HFFc6 (cell line): ENCODE measurements at places on chromosomes 12 and 14.
A peak's percentile ranks its signal among the peaks of the same experiment; 100 is the strongest.

GRCh38 chr14:87999277-87999676 lies 5.7 kb upstream of the GPR65 start:
- no peak overlapping the region for H3K4me3 ChIP-seq
- no peaks in the 10 kb centered on the region for H3K27me3 ChIP-seq
- no peaks in the 10 kb centered on the region for H3K36me3 ChIP-seq

GRCh38 chr14:105204206-105204930 lies 23.3 kb upstream of the NUDT14 start:
- H3K27ac ChIP-seq = no peak overlapping the region
- H3K27me3 ChIP-seq = peaks cover 7% of the 10 kb centered on the region
- no peak for DNase-seq
- no peaks in the 10 kb centered on the region for H3K36me3 ChIP-seq
- no peak overlapping the region for H3K4me3 ChIP-seq
- peaks cover 3% of the 10 kb centered on the region for H3K4me1 ChIP-seq

DNA sequence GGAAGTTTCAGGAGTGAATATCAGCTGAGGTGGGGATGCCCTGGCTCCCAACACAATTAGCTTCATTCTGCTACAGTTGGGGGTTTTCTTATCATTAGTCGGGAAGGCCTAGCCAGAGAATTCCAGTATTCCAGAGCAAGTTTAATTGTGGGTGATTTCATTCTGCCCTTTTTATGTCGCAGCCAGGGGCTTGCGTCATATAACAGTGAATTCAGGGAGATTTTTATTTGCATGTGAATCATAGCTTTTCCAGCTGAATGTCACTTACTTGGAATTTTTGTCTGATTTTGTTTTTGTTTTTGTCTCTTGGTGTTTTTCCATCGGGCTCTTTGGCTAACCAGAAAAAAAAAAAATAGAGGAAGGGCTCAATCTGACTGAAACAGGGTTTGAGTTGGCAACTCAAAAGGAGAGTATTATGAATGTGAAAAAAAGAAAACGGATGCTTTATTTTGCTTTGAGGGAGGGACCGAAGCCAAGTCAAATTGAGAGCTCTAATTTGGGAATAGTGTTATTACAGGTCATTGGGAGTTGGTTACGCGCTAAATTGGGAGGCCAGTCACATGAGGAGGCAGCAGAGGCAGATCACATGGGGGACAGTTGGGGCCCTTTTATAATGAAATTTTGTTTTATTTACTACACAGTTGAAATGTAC lies 119.4 kb downstream of the SAMD4A start:
- H3K4me3 ChIP-seq = peak overlapping the region; percentile 70
- H3K27me3 ChIP-seq = peaks cover 10% of the 10 kb centered on the region
- peaks cover 11% of the 10 kb centered on the region for H3K36me3 ChIP-seq
- H3K27ac ChIP-seq = peak overlapping the region; percentile 84

DNA sequence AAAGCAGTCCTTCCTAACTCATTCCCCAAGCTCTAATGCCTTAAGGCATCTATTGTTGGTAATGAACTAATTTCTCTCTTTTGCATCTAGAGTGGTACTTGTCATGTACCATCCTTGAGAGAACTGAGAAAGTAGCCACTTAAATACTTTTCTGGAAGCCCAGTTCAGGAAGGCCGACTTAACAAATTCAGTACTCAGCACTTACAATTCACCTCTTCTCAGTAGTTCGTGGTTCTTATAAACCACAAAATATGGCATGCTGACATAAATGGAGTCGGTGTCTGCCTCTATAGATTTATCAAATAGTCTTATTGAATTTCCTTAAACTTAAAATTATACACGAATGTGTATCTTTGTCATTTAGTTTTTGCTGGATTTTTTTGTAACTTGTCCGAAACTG lies 9.4 kb upstream of the COCH start:
- no peak overlapping the region for H3K4me3 ChIP-seq
- no peak overlapping the region for H3K27ac ChIP-seq
- H3K4me1 ChIP-seq = no peaks in the 10 kb centered on the region

DNA sequence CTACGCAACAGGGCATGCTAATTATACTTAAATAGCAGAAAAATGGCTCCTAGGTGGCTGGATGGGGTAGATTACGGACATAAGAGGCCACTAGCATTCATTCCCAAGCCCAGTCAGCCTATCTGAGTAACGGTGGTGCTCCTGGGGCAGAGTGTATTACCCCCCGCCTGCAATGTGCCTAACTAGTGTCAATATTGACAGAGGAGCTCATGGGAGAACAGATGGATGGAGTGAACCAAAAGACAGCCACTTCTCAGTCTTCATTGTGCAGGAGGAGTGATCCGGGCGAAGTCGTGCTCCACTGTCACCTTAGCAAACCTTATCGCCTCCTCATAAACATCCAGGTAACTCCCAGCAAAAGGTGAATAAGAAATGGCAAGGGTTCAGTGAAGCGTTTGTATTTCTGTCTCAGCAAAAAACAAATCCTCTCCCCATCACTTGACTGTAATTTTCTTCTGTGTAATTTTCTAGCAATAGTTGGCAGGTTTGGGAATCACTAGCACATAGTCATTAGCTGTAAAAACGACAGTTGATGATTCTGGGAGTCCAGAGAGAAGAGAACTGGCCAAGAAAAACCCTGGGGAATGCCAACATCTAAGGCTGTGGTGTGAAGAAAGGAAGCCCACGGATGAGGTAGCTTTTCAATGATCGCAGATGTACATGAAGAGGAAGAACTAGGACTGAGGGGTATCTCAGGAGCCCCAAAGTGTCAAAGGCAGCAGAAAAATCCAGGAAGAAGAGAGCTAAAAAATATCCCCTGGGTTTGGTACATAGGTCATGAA lies 126.6 kb upstream of the BCL2L14 start:
- no peak for DNase-seq
- peaks cover 30% of the 10 kb centered on the region for H3K4me1 ChIP-seq
- no peak overlapping the region for H3K27ac ChIP-seq
- peaks cover 27% of the 10 kb centered on the region for H3K27me3 ChIP-seq
- H3K36me3 ChIP-seq = no peaks in the 10 kb centered on the region

DNA sequence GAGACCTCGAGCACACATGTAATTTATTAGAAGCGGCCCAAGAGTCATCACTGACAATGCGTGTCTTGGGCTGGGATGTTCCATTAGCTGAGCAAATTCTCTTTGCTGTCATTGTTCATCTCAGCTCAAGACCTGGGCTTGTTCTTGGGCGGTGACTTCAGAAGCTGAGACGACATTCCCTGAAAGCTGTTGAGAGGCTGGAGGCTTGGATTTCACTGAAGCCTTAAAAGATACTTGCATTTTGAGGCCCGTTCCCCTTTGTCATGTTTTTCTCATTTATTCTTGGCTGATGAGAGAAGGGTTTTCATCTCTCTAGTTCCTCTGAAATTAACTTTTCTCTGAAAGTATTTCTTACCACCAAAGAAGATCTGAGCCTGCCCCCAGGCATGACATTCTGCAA lies 16.6 kb upstream of the SUSD6 start:
- no peak overlapping the region for H3K27ac ChIP-seq
- no peaks in the 10 kb centered on the region for H3K36me3 ChIP-seq
- DNase-seq = no peak
- H3K4me3 ChIP-seq = no peak overlapping the region
- H3K27me3 ChIP-seq = peaks cover 12% of the 10 kb centered on the region
- H3K4me1 ChIP-seq = peaks cover 12% of the 10 kb centered on the region

- no peaks in the 10 kb centered on the region for H3K4me1 ChIP-seq
- no peak overlapping the region for H3K27ac ChIP-seq
- no peak overlapping the region for H3K4me3 ChIP-seq
- DNase-seq = no peak
These were observed 327.5 kb upstream of the PDE3A start for GRCh38 chr12:20040831-20041230.

DNA sequence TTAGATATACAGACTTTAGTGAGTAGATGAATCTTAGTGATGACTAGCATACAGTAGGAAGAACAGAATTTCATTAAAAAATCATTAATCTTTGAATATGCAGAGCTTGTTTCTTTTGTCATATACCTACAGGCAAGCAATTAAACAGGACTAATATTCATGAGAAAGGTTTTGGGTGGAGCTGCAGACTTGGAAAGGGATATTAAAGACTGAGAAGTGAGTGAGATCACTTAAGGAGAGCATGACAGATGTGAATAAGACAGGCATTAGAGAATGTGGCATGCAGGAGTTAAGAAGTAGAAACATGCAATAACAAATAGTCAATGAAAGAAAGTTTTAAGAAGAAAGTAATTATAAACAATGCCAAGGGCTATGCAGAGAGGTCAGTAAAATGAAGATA lies 187.7 kb downstream of the TMTC3 start:
- no peak overlapping the region for H3K4me3 ChIP-seq
- H3K27ac ChIP-seq = no peak overlapping the region
- DNase-seq = no peak
- no peaks in the 10 kb centered on the region for H3K27me3 ChIP-seq

GRCh38 chr12:111942557-111942956 lies 70.4 kb downstream of the TMEM116 start:
- H3K36me3 ChIP-seq = no peaks in the 10 kb centered on the region
- H3K27ac ChIP-seq = peak overlapping the region; percentile 50; the same call in 1 of the 2 replicates

- H3K4me3 ChIP-seq = no peak overlapping the region
- DNase-seq = no peak
- H3K4me1 ChIP-seq = no peaks in the 10 kb centered on the region
- H3K36me3 ChIP-seq = no peaks in the 10 kb centered on the region
- no peak overlapping the region for H3K27ac ChIP-seq
- H3K27me3 ChIP-seq = peaks cover 26% of the 10 kb centered on the region
These were observed 37.2 kb upstream of the RBM19 start for GRCh38 chr12:114003286-114003685.

DNA sequence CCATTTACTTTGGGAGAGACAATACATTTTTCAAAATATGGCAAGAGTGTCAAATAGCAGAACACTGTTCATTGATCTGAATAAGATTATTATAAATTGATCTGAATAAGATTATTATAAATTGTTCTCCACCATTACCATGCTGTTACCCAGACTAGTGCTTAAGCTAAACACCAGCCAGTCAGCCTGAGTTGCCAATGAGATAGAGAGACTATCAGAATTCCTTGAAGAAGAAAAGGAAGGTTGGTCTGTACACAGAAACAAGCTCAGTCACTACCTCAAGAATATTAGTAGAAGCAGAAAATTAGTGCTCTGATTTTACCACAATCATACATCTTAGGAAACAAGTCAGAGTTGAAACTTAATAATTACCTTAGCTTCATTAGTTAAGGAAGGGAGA lies 469.8 kb downstream of the FOXG1 start:
- no peaks in the 10 kb centered on the region for H3K36me3 ChIP-seq
- no peak for DNase-seq
- H3K27me3 ChIP-seq = no peaks in the 10 kb centered on the region
- H3K27ac ChIP-seq = peak overlapping the region; percentile 94

GRCh38 chr12:58720421-58720820 lies 199.9 kb downstream of the LRIG3 start:
- no peaks in the 10 kb centered on the region for H3K36me3 ChIP-seq
- DNase-seq = no peak
- H3K27ac ChIP-seq = no peak overlapping the region
- no peaks in the 10 kb centered on the region; the same call in 1 of the 2 replicates for H3K27me3 ChIP-seq
- H3K4me1 ChIP-seq = no peaks in the 10 kb centered on the region

GRCh38 chr12:109729371-109729781 lies 15.8 kb downstream of the FAM222A start:
- H3K4me1 ChIP-seq = no peaks in the 10 kb centered on the region
- H3K27me3 ChIP-seq = peaks cover 52% of the 10 kb centered on the region
- H3K4me3 ChIP-seq = no peak overlapping the region

GRCh38 chr14:32696325-32697091 lies 242.2 kb upstream of the NPAS3 start:
- H3K36me3 ChIP-seq = 0 out of 2 replicates have a peak, but pooled peaks cover 4% of the 10 kb centered on the region
- H3K4me1 ChIP-seq = peaks cover 58% of the 10 kb centered on the region
- no peaks in the 10 kb centered on the region for H3K27me3 ChIP-seq
- DNase-seq = no peak
- no peak overlapping the region for H3K4me3 ChIP-seq

DNA sequence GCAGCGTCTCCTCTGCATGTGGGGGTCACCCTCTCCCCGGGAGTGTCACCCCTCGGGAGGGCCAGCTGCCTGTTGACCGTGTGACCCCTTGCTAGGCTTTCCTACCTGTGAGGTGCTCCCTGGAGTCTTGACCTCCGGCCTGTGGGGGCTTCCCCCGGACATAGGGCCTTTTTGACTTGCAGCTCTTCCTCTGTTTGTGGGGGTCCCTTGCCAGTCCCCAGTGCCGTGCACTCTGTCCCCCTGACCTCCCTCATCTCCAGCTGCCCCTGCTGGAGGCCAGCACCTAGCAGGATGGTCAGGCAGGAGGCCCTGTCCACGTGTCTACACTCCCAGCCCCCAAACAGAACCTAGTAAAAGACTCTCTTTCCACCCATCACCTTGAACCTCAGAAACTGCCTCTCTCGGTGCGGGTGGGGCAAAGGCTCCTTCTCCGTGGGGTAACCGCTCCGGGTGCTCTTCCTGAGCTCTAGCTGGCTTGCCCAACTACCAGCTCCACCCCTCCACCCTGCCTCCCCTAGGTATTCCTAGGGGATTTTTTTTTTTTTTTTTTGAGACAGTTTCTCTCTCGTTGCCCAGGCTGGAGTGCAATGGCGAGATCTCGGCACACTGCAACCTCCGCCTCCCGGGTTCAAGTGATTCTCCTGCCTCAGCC lies 810 bp downstream of the AACS start:
- H3K4me1 ChIP-seq = peaks cover 18% of the 10 kb centered on the region
- peaks cover 3% of the 10 kb centered on the region; the same call in 1 of the 2 replicates for H3K27me3 ChIP-seq
- DNase-seq = no peak
- H3K27ac ChIP-seq = peak overlapping the region; percentile 78

DNA sequence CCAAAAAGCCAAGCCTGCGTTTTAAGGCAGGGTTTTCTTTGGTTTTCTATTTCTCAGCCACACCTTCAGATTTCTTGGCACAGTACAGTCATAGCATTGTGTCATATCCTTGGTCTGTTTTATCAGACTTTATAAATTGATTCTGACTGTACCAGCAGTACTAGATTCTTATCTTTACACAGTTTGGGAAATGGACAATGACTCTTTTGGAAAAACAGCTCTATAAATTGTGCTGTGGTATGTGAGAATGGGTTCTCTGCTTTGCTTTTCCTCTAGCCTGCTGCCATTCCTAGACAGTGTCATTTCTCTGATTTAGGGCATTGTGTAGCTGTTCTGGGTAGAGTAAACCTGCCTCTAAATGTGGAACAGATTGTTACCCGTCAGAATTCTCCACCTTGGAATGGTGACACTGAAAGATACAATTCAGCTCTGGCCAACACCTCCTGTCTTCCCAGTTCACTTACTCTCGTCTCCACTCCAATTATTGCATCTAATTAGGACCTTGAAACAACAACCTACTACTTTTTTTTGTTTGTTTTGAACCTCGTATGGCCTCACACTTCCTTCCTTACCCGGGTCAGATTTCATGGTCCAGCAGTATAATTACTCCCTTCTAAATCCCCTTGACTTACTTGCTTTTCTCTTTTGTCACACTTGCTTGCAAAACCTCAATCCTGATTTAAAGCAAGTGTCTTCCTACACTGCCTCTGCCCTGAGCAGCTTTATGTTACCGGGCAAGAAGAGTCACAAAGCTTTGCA lies 226.3 kb downstream of the ERC1 start:
- H3K36me3 ChIP-seq = no peaks in the 10 kb centered on the region
- no peak overlapping the region for H3K27ac ChIP-seq
- no peak overlapping the region for H3K4me3 ChIP-seq
